ENCODE measurements at places on chromosomes 5 and 9.
A peak's percentile ranks its signal among the peaks of the same experiment; 100 is the strongest.

DNA sequence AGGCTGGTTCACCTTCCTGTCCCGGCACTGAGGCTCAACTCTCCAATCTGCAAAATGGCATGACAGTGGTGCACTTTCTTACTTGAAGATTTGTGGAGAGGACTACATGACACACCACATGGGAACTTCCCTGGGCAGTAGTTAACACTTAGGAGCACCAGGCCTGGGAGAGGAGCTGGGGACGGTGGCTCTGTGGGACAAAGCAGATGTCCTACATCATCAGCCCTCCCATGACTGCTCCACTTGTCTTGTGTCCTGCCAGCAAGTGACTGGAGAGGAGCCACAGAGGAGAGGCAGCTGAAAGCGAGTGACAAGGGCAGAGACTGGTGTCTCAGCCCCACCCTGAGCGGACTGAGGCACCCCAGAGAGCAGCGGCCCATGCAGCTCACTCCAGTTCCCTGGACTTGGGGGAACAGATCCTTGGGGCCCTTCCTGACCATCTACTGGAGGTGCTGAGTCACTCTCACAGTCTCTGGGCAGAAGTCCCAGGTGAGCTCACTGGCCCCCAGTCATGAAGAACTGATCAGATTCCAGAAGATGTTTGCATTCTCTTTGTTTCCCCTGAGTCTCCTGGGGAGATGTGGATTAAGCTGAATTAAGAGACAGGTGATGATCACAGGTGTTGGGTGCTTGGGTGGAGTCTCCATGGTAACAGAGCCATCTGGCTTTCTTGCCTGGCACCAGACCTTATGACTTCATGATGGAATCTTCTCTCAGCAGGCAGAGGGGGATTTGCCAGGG, 13.2 kb upstream of the SLC25A48 start:
- DNase-seq = no peak

DNA sequence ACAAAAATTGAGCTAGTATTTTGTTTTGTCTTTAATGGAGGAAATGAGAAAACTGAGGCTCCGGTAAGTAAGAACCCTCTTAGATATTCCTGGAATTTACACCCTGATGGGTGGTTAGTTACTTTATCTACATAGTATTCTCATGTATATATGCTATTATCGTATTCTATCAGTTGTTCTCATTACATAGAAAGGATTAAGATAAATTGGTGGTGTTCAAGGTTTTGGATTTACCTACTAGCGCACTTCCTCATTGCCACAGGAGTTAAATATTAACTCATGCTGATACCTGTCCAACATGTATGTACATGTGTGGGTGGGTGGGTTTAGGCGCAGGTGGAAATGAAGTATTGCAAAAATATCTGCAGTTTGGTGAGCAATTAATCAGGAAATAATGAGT, 61.1 kb upstream of the IFNE start:
- DNase-seq = no peak

GRCh38 chr9:137828527-137829259, 48.9 kb upstream of the CACNA1B start:
- DNase-seq = peak; percentile 42

DNA sequence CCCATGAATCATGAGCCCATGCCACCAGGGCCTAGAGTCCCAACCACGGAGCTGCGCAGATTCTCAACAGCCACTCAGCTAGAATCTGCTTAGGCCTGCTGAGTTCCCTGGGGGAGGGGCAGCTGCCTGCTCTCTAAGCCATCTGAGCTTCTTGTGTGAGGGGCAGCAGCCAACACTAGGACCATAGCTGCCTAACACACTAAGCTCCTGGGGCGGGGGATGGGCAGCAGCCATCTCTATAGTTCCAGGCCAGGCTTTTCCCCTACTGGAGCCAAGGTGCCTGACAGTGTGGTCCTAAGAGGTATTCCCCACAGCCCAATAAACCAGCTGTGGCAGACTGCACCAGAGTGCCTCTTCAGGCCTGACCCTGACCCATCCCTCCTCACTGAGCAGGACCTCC, 255.9 kb upstream of the ACO1 start:
- DNase-seq = no peak

- DNase-seq = no peak
Observed at GRCh38 chr5:142404046-142404477, 79.2 kb upstream of the SPRY4 start.

GRCh38 chr5:88827997-88828396, 55.0 kb downstream of the MEF2C start:
- DNase-seq = peak; percentile 6

- peak; percentile 78 for DNase-seq
Observed at GRCh38 chr9:33041432-33042188, 16.5 kb downstream of the DNAJA1 start.

DNA sequence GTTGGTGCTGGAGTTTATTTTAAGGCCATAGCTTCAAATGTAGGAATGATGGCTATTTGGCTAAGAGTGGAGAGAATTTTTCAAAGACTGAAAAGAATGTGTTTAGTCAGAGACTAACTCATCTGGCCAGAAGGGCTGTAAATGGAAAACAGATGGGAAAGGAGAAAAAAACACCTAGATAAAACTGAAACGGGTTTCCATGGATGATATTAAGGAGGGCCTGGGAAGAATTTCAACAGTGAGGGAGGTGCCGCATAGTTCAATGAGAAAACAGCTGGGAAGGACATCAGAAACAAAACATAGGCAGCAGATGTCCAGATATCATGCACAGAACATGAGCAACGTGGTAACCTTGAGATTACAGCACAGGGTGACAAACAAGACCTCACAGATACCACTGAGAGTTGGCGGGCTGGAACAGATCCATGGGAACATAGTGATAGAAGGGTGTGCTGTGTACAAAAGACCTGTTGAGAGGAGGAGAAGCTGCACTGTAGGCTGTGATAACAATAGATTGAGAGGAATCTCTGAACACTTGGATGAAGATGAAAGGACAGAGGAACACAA, 31.2 kb upstream of the RAD23B start:
- no peak for DNase-seq

DNA sequence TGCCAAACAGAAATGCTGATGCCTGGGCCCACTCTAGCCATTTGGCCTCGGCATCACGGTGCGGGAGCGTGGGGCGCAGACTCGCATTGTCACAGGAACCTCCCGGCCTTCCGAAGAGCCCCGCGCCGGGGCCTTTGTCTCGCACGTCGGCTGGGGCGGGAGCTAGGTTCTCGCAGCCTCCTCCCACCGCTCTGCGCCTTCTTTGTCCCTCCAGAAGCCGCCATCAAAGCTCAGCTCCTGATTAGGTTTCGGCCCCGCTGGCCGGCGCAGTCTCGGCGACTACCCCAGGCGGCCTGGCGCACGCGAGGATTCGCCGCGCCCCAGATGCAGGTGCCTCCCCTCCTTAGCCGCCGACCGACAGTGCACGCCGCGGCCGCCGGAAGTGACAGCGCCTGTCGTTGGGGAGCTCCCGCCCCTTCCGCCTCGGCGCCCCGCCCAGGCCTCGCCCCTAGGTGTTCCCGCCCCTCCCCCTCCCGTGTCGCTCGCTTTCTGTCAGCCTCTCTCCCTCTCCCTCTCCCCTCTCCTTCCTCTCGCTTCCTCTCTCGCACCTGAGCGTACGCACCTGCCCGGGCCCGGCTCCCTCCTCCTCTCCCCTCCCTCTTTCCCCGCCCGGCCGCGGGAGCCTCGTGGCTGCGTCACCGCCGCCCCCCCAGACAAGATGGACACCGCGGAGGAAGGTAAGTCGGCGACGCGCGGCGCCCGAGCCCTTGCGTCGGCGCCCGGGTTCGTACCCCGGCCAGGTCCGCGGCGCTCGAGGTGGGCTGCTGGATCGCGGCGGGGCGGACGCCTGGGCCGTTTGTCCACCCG, at the start of gene MARCHF6:
Gene MARCHF6, plus strand, starts transcription at position 455 of the 807 bp plus-strand sequence. Its CDS starts 204 bp downstream, at position 659.
- DNase-seq = peak; percentile 97

DNA sequence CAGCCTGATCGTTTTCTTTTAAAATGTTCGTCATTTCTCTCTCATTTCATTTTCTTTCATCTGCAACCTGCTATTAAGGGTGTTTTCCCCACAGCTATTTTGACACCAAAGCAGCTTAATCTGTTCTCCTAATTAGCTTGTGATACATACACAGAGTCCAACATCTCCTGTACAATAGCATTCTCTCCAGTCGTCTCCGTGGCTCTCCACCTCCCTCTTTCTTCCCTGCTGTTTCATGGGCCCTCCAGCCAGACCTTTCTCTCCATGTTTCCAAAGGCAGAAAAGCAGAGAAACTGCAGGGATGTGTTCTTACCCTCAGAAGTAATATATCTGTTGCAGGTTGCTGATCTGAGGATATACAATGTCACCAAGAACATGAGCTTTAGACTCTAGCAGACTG, 88.8 kb upstream of the SPOCK1 start:
- DNase-seq = no peak

DNA sequence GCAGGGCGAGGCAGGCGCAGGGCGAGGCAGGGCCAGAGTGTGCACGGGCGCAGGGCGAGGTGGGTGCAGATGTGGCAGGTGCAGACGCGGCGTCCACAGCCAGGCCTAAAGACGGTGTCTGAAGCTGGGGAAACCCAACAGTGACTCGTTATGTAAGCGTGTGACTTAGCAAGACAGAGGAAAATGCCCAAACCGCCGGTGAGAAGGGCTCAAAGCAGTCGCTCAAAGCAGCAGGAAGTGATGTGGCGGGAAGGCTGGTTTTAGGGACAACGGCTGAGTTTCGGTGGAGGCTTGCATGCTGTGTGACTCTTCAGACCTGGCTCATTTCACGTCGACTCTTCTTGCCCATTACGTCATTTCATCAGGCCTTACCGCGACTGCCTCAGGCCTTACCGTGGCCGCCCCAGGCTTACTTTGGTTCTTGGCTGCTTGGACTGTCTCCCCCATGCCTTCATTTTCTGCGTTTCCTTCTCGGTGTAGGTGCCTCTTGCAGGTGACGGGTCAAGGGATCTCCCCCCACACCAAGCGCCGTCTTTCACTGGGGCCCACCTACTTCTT, 50.5 kb upstream of the EXOC3 start:
- DNase-seq = peak; percentile 100

GRCh38 chr5:87185838-87186237, 81.8 kb upstream of the RASA1 start:
- DNase-seq = no peak

DNA sequence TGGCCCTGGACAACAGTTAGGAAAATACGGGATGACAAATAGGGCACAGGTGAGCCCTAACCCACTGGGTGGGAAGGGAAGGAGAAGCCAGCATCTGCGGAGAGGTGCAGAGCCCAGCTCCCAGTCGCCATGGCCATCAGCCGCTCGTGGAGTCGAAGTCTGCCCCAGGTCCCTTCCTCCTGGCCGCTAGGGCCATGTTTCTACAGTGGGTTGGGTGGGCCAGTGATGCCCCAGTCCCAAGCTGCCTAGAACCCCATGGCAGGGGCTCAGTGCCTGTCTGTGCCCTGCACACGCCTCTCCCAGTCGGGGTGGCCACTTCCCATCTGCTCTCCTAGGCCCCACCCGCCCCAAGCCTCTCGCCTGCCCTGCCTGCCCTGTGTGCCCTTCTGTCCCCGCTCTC, 34.8 kb downstream of the OLFM1 start:
- DNase-seq = no peak

GRCh38 chr5:178080618-178081410, 32.5 kb upstream of the N4BP3 start:
- no peak for DNase-seq

DNA sequence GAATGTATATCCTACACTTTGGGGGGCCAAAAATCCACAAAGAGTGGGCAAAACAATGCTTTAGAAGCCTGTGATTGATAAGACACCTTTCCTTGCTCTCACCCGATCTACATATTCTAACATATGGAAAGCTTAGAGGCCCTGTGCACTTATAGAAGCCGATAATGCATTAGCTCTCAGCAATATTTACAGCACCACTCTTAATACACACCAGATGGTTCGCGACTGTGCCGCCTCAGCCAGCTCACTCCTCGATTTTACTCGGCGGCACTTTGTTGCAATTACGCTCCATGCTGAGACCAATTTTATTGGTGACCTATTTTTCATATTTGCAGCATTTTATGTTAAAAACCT, 18.8 kb downstream of the NR2F1 start:
- no peak for DNase-seq

DNA sequence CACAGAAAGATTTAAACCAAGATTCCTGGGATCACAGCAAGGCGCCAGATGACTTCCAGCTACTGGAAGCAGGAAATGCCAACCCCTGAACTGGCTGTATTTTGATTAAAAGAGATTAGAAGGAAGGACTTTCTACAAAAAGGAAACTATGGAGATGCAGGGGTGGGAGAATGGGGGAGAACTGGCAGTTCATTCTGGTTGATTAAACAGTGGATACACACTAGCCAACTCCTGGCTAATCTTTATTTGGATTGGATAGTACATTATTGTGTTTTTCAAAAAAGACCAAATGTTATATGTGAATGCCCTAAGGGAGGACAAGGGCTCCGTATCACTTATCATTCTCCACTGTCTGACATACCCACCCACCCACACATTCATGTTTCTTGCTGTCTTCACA, 93.2 kb downstream of the CDO1 start:
- no peak for DNase-seq

GRCh38 chr9:136868644-136869043, 2.5 kb upstream of the EDF1 start:
- DNase-seq = no peak

DNA sequence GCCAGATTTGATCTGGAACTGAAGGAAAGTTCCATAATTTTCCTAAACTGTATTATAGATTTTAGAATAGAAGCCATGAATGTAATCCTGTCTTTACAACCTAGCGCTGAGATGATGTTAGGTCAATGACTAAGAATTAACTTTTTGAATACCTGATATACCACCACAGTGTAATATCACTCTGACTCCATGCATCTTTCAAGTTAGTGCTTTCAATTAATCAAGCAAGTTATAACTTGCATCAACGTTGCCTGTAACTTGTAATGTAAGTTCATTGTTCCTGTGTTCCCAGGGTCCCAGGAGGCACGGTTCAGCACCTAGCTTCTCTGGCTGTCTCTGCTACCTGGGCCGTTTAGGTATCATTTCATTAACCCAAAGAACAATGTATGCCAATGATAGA, 139.3 kb downstream of the CSNK1G3 start:
- no peak for DNase-seq

- DNase-seq = no peak
Observed at GRCh38 chr5:2156358-2157059, 273.8 kb upstream of the IRX4 start.

- DNase-seq = no peak
Observed at GRCh38 chr9:93436655-93437407, 14.7 kb upstream of the FAM120A start.

- no peak for DNase-seq
Observed at GRCh38 chr5:1466631-1467265, 21.5 kb upstream of the SLC6A3 start.

DNA sequence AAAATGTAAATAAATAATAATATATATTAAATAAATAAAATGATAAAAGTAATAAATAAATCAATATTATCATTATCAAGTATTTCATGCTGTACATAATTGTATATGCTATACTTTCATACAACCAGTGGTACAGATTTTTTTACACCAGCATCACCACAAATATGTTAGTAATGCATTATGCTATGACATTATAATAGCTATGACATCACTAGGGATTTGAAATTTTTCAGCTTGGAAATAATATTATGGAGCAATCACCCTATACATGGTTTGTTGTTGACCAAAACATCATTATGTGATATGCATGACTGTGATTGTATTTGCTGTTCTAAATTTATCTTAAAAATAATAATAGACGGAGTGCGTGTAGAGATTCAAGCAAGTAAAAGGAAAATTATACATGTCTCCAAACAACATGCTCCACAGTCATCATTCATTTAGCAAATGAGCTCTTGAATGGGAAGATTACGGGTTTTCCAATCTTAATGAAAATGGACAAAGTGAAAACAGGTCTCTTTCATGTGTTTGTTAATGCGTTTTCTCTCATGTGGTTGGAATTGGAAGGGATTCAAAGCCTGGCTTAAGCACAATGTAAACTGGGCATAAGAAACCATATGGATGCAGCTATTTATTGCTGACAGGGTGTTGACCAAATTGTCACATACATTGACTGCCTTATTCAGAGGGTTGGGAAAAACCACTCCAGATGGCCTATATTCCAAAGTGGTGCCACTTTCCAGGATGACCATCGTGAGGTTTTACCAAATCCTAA, 643.0 kb upstream of the RGMB start:
- no peak for DNase-seq

Data from NB4 (cell line).